G401 (cell line): ENCODE measurements at places on chromosomes 2 and 18.

GRCh38 chr2:233503947-233504637 is 62.5 kb downstream of the USP40 start:
- no peak for DNase-seq

GRCh38 chr2:192162392-192163042 is 32.2 kb downstream of the TMEFF2 start:
- DNase-seq, result peak; percentile 70

DNA sequence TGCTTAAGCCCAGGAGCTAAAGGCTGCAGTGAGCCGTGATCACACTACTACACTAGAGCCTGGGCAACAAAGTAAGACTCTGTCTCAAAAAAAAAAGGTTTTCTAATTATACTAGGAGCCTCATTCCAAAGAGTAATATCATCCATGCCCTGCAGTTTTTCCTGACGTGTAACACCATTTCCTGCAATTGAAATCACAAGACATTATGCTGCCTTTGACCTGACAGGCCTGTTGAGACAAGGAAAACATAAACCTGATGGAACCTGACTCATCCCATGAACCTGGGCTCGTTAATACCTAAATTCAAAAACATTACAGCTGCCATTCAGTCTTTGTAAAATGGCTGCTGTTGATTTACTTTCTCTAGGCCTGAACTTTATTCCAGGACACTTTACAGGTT is 58.7 kb upstream of the PEX13 start:
- no peak for DNase-seq

DNA sequence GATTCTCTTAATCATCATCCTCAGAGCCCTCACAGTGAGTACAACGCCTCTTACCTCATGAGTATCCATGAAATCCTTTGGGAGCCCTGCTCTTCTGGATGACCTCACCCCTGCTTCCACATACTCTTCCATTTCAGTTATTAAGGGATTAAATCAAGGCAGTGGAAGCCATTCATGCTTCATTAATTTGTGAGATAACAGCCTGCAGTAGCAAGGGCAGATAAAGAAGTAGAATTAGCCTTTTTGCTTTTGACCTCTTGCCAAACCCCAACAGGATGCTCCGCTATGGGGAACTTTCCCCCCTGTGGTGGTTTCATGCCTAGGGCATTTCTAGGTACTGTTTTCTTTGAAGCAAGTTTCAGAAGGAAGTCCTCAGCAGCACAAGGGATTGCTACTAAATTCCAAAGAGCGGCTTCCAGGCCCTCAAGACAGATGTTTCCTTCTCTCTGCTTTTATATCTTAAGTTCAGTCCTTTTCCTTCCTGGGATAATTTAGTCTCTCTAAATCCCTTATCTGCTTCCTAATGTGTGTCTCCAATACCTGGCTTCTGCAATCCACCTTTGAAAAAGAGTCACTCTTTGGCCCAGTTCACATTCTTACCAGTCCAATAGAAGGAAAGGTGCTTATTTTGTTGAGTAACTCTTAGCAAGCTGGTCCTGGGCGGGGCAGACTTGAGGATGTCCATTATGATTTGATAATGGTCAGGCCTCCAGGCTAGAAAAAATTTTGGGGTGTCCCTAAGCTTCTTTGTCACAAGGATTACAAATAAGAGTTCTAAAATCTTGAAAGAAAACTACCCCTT is 76.9 kb downstream of the MYO1B start:
- DNase-seq, result peak; percentile 2

DNA sequence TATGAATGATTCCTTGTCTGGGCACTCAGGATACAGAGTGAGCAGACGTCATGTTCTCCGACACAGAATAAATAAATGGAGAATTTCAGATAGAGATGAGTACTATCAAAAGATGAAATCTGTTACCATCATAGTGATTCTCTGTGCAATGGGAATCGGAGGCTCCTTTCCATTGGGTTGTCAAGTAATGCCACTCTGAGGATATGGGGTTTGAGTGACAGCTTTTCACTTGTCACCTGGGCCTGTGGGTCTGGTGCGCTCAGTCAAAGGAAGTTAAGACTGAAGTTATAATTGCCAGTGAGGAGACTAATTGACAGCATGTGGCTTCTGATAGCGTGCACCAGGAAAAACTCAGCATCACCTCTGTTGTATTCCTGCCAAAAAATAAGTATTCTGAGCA is 387.2 kb downstream of the SOX11 start:
- no peak for DNase-seq
